Anterior cingulate cortex (tissue), 58 donors: ENCODE measurements at places on chromosomes 7 and 10.

GRCh38 chr7:47449810-47450590 lies 131.9 kb downstream of the TNS3 start:
- no peak for DNase-seq

DNA sequence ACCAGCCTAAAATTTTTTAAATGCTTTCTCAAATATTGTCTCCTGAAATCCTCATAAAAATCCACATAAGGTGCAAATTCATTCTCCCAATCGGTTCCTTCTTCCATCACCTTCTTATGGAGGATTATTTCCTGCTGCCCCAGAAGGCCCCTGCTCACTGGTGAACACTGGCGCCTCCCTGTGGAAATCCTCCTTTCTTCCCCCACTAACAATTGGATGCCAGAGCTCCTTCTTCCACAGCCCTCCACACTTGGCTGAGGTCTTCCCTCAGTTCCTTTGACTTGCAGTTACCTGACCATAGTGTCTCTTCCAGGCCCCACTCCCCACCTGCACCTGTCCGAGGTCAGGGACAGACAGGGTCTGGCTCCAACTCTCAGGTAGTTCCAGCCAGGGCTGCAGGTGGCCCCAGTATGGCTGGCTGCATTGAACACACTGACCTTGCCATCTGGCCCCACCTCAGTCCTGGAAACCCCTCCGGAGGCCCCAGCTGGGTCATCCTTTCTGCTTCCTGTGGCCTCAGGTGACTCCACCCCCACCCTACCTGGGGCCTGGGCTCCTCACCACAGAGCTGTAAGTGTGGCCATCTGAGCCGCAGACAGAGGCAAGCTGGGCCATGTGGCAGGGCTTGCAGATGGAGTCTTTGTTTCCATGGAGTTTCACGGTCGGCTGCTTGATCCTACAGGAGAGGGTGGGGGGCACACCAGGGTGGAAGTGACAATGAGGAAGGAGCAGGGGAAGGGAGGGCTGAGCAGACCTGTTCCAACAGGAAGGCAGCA lies 18.4 kb downstream of the SPOCK2 start:
- DNase-seq: no peak

- DNase-seq: no peak
Measured at GRCh38 chr10:68550747-68551411, 9.3 kb upstream of the TET1 start.

GRCh38 chr10:96600337-96600736 lies 13.5 kb upstream of the TM9SF3 start:
- DNase-seq: no peak

DNA sequence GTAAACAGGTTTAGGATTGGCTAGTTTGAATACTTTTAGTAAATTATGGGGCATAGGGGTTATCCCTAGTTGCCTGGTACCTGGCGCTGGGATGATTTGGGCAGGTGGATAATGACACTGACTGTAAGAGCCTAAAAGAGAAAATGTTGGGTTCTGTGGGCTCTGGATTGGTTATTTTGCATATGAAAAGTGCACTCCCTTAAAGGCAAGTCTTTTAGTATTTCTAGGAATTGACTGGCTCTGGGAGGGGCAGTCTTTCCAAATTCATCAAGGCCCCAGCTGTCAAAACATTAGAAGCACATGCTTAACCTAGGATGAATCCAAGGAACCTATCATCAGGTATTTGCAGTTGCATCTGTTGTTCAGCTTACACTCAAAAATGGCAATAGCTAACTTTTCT lies 454.6 kb upstream of the SORCS1 start:
- no peak for DNase-seq

DNA sequence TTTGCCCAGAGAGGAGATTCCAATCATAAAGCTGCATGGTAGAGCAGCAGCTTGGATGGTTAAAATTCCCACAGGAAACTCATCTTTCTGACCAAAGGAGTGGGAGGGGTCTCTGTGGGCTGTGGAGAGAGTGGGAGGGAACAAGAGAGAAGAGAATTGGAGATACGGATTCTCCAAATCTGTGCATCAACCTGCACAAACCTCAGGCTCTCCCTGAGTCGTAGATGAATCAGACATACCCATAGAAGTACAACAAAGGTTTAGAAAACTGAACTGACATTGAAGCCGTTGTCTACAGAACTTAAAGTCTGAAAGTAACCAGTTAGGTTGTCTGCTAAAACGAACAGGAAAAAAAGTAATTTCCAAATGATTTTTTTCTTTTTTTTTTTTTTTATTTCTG lies 41.9 kb downstream of the CYCS start:
- DNase-seq: no peak

- DNase-seq: no peak
Measured at GRCh38 chr7:158732494-158733219, 28.1 kb upstream of the NCAPG2 start.

DNA sequence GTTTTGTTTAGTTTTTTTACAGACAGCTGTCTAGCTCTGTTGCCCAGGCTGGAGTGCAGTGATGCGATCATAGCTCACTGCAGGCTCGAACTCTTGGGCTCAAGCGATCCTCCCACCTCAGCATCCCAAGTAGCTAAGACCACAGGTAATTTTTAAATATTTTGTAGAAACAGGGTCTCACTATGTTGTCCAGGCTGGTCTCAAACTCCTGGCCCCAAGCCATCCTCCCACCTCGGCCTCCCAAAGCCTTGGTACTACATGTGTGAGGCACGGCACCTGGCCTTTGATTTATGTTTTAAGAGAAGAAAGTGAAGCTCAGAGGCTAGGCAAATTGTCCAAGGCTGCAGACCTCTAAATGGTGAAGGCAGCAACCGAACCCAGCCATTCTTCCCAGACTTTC lies 98.6 kb upstream of the SVIL start:
- DNase-seq: no peak

DNA sequence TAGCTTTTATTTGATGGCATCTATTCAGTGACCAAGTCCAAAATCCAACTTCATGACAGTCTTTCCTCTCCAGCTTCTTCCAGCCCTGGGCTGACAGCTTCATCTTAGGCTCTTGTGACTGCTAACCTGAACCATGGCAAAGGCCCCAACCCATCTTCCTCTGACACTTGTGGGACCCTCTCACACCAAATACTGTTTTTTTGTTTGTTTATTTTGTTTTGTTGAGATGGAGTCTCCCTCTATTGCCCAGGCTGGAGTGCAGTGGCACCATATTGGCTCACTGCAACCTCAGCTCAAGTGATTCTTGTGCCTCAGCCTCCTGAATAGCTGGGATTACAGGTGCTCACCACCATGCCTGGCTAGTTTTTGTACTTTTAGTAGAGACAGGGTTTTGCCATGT lies 265.2 kb downstream of the GATA3 start:
- no peak for DNase-seq

GRCh38 chr10:127332631-127333030 lies 136.2 kb upstream of the INSYN2A start:
- no peak for DNase-seq

- no peak for DNase-seq
Measured at GRCh38 chr7:55565681-55566080, 6.6 kb downstream of the VOPP1 start.

GRCh38 chr10:24307696-24308485 lies 99.0 kb downstream of the KIAA1217 start:
- no peak for DNase-seq

DNA sequence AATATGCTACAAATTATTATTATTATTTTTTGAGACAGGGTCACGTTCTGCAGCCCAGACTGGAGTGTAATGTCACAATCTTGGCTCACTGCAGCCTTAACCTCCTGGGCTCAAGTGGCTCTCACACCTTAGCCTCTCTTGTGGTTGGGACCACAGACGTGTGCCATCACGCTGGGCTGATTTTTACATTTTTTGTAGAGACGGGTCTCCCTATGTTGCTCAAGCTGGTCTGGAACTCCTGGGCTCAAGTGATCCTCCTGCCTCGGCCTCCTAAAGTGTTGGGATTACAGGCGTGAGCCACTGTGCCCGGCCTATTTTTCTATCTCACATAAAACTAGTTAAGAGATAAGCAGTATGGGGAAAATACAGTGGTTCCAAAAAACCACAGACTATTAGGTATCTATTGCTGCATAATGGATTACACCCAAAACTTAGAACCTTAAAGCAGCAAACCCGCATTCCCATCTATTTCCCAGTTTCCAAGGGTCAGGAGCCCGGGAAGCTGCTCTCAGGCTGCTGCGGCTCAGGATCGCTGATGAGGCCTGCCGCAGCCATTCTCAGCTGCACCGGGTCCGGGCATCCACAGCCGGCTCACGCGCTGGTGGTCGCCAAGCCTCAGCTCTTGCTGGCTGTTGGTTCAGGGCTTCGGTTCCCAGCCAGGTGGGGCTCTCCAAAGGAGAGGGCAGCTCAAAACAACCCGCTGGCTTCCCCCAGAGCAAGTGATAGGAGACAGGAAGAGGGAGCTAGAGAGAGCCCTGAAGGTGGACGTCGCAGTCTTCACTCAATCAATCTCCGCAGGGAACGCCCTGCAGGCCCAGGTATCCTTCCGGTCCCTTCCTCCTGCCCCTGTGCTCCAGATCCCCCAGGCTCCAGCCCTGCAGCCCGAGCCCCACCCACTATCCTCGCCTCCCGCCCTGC lies 128.2 kb downstream of the UBE2H start:
- no peak for DNase-seq

DNA sequence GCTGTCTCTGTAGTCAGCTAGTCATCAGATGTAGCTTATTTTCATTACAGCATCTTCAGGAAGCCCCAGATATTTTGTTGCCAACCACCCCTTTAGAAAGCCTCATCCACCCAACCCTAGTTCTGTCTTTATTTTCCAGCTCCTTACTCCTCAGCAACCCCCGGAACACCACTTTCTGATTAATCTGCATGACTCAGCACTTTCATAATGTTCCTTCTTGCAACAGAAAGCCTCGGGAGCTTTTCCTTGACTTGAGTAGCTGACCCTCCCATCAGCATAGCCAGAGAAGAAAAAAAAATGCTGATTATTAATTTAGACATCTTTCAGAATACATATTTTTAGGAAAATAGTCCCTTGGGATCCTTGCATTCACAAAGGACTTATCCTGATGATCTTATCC lies 244.0 kb upstream of the CXCL12 start:
- DNase-seq: no peak

- DNase-seq: no peak
Measured at GRCh38 chr10:132550366-132551092, 12.9 kb downstream of the INPP5A start.

DNA sequence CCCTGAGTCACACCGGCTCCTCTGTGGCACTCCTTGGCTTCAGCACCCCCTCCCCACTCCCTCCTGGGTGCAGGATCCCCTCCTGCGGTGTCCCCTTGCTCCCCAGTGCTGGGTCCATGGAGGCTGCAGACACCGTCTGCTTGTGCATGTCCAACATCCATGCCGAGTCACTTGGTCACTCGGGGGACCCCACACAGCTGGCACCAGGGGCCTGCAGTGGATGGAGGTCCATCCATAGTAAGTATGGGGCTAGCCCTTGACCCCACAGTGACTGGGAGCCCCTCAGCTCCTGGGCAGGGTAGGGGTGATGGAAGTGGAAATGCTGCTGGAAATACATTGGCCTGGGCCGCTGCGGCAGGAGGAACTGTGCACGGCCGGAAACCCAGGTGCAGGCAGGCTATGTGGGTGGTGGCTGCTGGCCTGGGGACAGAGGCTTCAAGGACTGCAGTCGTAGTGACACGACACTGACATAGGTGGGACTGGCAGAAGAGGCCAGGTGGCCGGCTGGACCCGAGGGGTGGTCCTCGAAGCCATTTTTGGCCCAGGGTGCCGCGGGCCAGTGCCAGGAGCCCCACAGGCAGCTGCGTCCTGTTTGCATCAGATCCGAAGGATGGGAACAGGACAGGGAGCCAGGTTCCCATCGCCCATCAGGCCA lies 58.9 kb downstream of the GLRX3 start:
- no peak for DNase-seq
